ENCODE measurements at places on chromosomes 4 and X. TPM values are rescaled to one million over a fixed set of nuclear protein-coding genes. Genes with fewer than 3 reads are reported as not detected.

PAGE1 gene
- not detected for total RNA-seq

REELD1 gene
- total RNA-seq = not detected

TMPRSS11D gene
- total RNA-seq = under 0.01 TPM

MAGEA4 gene
- not detected for total RNA-seq

AR gene
- 16.0 TPM for total RNA-seq

GYPA gene
- not detected for total RNA-seq

FAM9B gene
- not detected for total RNA-seq

CFP gene
- 0.33 TPM for total RNA-seq

ENPEP gene
- 0.33 TPM for total RNA-seq

NLGN3 gene
- 2.3 TPM for total RNA-seq

ZFP92 gene
- under 0.01 TPM for total RNA-seq

HHIP gene
- total RNA-seq = 0.29 TPM

SPIN4 gene
- total RNA-seq = 4.7 TPM

LEF1 gene
- total RNA-seq = not detected

MAGEA10 gene
- total RNA-seq = not detected

PF4V1 gene
- total RNA-seq = 0.58 TPM

UGT2A2 gene
- not detected for total RNA-seq

GNRHR gene
- not detected for total RNA-seq

MAGT1 gene
- 135 TPM for total RNA-seq

TBC1D25 gene
- total RNA-seq = 9.3 TPM

FDCSP gene
- total RNA-seq = not detected

PNMA5 gene
- total RNA-seq = not detected

MAGEA2B gene
- not detected for total RNA-seq

NSUN7 gene
- total RNA-seq = not detected

NPY2R gene
- total RNA-seq = not detected

SRPX2 gene
- 37.7 TPM for total RNA-seq

DMP1 gene
- not detected for total RNA-seq

FMR1NB gene
- not detected for total RNA-seq

RUFY3 gene
- total RNA-seq = 77.2 TPM

CITED1 gene
- total RNA-seq = not detected

CT45A3 gene
- not detected for total RNA-seq

CETN2 gene
- 54.7 TPM for total RNA-seq

STK32B gene
- 0.50 TPM for total RNA-seq

GSX2 gene
- not detected for total RNA-seq

GNPDA2 gene
- 36.8 TPM for total RNA-seq

TLR2 gene
- 0.58 TPM for total RNA-seq

COL25A1 gene
- total RNA-seq = 0.17 TPM

MAGEB10 gene
- total RNA-seq = 0.17 TPM

CCNA2 gene
- total RNA-seq = 71.1 TPM

UBE2D3 gene
- 454 TPM for total RNA-seq

Data from smooth muscle cell of trachea (primary cell).